ENCODE measurements at places on chromosomes 6 and 20.

DNA sequence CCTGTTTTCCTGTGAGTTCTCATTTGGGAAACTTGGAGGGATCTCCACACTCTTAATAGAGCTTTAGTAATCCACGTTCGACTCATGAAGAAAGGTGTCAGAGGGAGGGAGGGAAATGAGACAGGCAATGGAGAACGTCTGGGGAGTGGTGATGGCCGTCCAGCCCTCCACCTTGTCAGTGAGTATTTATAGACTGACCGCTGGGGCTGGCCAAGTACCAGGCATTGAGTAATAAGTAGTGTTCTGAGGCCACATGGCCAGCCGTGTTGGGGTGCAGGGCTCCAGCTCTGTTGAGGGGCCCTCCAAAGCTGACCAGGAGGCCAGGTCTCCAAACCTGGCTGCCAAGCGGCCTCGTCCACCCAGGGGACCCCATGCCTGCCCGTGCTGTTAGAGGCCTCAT, 11.3 kb upstream of the DSN1 start:
- DNase-seq, result no peak

GRCh38 chr6:130434174-130434873, 68.5 kb downstream of the TMEM200A start:
- DNase-seq, result no peak

DNA sequence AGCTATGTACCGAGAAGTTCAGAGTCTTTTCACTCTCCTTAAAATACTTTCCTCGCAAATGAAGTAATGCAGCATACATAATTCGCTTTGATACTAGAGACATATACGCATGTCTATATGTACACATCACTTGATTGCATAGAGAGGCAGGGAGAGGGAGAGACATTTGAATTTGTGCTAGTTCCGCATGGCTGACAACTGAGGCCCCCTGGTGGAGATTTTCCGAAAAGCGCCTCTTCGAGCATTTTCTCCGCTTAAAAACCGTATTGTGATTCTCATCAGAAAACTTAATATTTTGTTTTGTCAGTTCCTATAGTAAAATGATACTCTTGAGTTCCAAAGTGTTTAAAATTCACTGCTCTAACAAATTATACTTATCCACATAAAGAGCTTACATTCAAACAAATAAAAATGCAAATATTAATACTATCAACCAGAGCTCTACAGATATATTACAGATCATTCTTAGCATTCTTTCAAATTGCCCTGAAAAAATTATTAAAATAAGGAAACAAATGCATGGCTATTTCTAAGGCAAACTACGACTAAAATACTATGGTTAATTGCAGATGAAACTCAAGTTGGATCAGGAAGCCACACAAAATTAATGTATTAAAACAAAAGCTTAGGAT, 637 bp downstream of the MYLK4 start:
- peak; percentile 73 for DNase-seq

DNA sequence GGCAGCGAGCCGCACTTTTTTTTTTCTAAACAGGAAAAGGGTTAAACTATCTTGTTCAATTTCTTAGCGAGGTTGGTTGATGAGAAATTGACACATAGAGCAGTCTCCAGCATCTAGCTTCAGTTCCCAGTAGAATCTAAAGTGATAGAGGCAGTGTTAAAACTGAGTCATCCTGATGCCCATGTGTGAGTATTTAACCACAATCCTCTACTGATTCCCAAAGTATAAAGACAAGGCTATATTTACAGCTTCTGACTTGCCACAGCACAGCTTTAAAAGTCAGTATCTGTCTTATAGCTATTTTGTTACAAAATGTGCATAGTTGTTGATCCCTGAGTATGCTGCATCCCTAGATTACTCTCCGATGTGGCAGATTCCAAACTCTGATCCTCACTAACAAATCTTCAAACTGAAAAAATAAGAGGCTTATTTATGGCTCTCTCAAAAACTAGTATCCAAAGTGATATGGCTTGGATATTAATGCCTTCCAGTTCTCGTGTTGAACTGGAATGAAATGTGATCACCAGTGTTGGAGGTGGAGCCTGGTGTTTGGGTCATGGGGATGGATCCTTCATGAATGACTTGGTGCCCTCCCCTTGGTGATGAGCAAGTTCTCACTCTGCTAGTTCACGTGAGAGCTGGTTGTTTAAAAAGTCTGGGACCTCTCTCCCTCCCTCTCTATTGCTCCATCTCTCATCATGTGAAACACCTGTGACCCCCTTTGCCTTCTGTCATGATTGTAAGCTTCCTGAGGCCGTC, 13.1 kb upstream of the POPDC3 start:
- no peak for DNase-seq

GRCh38 chr6:149751239-149751638, 1.7 kb downstream of the PCMT1 start:
- DNase-seq, result no peak

GRCh38 chr20:48716086-48716485, 111.7 kb downstream of the PREX1 start:
- DNase-seq, result peak; percentile 77

GRCh38 chr6:52697903-52698302, 27.0 kb downstream of the TMEM14A start:
- DNase-seq, result no peak

- peak; percentile 73 for DNase-seq
Measured at GRCh38 chr20:32574296-32575226, 10.6 kb downstream of the NOL4L start.

GRCh38 chr6:111580826-111581505, 24.7 kb downstream of the TRAF3IP2 start:
- no peak for DNase-seq

- DNase-seq, result no peak
Measured at GRCh38 chr6:169648092-169648491, 53.7 kb downstream of the WDR27 start.

- peak; percentile 40 for DNase-seq
Measured at GRCh38 chr6:144725736-144726522, 440.8 kb downstream of the UTRN start.

DNA sequence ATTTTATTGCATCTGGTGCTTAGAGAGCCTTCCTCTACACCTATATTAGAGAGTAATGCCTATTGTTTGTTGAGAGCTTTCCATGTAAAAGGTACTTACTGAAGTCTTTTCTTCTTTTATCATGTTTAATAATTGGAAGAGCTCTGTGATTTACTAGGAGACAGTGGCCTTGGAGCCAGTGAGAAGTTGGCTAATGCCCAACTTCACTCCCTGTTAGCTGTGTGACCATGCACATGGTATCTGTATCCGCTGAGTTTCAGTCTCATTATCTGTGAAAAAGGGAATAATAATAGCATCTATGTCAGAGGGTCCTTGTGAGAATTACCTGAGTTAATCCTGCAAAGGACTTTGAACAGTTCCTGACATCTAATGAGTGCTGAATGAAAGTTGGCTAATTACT, 105.0 kb downstream of the CD109 start:
- DNase-seq, result no peak

GRCh38 chr6:157710604-157711003, 112.4 kb upstream of the SNX9 start:
- peak; percentile 20 for DNase-seq

DNA sequence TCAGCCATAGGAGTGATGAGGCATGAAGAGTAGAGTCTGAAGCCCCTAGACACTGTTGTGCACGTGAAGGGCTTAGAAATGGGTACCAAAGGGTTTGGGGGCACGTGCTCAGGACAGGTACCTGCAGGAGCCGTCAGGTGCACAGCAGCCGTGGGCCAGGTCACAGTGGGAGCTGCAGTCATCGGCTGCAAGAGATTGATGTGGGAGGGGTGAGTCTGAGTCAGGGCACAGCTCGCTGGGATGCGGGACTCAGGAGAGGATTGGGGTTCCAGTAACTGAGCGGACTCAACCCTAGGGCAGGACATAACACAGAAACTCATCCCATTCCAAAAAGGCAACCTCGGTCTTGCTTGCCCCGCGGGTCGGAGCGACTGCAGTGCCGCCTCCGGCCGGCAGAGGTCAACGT, 1.1 kb downstream of the DLK2 start:
- peak; percentile 82 for DNase-seq

- DNase-seq, result no peak
Measured at GRCh38 chr20:55693641-55694040, 311.7 kb downstream of the CBLN4 start.

GRCh38 chr20:1818895-1819294, 76.3 kb upstream of the SIRPA start:
- DNase-seq, result no peak

DNA sequence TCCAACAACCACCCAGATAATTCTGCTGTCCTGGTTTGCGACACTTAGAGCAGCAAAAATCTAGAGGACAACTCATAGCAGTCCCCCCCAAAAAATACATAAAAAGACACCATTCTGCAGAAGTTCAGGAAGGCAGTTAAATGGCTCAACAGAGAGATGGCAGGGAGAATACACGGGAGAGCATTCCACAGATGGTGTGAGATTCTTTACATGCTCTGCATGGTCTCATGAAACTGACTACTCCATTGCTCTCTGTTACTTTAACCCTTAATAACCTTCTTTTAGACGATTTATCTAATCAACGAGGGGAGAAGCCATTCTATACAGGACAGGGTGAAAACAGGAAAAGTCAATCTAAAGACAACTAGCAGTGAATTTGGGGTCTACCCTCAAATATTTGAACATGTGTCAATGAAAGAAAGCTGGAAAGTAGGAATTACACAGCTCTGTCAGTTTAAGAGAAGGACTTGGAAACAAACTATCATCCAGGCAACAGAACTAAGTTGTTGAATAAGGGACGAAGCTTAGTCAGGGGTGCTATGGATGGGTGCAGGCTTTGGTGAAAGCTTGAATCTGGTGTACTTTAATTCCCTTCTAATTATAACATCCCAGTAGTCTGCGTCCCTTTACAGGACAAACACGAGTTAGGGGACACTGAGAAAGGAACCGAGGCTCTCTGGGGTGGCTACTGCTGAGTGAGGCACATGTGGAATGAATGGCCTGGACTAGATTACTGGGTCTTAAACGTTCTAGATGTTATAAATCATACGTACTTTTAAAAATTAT, 5.1 kb downstream of the PERP start:
- no peak for DNase-seq

GRCh38 chr6:938916-939315, 246.0 kb upstream of the EXOC2 start:
- DNase-seq, result no peak

DNA sequence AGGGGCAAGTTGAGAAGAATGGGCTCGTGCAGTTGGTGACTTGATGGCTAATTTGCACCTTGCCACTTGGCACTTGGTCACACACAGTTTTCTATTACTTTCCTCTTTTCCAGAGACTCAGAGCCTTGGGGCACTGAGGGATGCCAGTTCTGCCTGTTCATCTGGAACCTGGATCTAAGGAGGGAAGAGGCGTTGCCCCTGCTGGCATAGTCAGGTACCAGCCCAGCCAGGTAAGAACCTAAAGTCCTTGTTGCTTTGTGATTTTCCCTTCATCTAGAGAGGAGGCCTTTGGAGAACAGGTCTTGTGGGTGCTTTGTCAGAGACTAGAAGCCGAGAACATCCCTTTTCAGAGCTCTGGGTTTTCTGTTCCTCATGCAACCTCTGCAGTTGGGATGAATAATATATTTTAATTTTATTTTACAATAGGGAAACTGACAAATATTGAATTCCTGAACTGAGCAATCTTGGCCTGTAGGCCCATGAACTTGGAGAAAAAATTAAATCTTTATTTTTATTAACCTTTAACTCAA, 11.4 kb downstream of the SYTL3 start:
- no peak for DNase-seq

DNA sequence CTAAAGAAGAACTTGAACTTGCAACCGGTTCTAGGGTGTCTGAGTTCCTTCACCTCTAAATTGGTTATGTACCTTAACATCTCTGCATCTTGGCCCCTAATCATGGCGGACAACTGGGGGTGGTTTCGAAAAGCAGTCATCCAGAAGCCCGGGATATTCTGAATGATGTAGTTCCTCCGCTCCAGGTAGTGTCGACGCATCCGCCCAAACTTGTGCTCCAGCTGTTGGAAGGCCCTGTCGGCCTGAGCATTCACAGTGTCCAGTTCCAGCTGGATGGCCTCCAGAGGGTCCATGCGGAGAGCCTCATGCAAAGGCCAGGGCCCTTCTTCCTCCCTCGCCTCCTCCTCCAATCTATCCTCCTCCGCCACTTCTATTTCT, 887 bp downstream of the TSPYL1 start:
- no peak for DNase-seq

DNA sequence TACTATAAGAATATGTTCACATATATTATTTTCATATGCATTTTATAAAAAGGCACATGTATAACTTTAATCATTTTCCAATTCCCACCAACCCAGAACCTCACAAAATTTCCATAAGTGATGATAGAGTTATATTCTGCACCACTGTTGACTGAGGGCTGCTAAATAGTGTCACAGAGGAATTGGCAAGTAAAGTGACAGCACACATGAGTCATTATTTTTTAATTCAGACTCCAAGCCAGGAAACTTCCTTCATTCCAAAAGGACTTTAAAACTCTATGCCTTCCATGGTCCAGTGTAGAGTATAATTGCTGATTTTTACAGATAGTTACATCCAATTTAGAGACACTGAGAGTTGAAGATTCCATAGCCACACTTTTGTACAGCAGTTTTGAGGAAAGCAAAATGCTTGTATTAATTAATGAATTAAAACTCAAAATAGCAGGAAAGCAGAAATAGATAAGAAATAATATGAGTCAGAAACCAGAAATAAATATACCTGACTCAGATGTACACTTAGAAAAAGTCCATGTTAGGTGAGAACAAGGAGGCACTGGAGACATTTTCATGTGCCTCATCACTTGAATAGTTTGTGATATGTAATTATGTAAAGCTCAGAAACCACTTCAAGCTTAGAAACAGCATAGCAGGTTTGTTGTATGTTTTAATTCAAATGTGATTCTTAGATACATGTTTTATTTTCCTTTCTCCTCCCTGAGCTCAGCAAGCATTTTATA, 425.2 kb upstream of the OPRM1 start:
- DNase-seq, result no peak

- no peak for DNase-seq
Measured at GRCh38 chr6:158799051-158799792, 19.9 kb downstream of the EZR start.

DNA sequence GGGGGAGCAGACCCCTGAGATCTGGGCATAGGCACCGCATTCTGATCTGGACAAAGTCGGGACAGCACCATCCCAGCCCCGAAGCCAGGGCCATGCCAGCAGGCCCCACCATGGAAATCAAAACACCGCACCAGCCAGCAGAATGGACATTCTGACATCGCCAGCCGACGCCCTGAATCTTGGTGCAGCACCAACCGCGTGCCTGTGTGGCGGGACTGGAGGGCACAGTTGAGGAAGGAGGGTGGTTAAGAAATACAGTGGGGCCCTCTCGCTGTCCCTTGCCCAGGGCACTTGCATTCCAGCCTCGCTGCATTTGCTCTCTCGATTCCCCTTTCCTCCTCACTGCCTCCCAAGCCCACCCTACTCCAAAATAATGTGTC, 2.0 kb downstream of the NNAT start:
- no peak for DNase-seq

DNA sequence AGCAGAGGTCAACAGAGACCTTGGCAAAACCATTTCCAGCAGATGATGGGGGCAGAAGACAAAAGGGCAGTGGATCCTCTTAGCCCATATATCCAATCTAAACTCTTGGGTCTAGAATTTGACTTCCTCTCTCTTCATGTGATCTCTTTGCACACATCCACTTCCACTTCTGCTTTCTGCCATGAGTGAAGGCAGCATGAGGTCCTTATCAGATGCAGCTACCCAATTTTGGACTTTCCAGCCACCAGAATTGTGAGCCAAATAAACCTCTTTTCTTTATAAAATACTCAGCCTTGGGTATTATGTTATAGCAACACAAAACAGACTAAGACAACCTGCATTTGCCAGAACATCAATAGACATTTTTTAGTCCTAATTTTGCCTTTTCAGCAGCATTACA, 191.6 kb downstream of the ADAT2 start:
- no peak for DNase-seq
